ENCODE measurements at places on chromosomes 12 and 14.

- DNase-seq, result no peak
Observed at GRCh38 chr12:94147387-94147990, 888 bp upstream of the PLXNC1 start.

GRCh38 chr14:81942071-81942470, 408.4 kb upstream of the SEL1L start:
- DNase-seq, result no peak

DNA sequence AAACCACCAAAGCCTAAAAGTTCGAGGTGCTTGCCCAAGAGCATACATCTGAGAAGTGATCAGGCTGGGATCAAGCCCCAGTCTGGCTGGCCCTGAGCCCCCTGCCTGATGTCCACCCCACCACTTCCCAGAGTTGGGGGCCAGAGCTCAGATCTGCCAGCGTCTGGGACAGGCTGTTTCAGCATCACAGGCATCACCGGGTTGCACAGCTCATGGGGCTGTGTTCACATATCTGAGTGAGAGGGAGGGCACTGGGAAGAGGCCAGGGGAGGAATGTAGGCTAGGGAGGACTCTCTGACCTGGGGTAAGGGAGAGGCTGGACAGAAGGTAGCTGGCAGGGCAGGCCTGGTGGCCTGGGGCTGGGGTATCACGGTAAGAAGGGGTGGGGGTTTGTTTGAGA, 6.0 kb downstream of the TGM1 start:
- no peak for DNase-seq

GRCh38 chr12:58615047-58615446, 305.3 kb downstream of the LRIG3 start:
- no peak for DNase-seq

DNA sequence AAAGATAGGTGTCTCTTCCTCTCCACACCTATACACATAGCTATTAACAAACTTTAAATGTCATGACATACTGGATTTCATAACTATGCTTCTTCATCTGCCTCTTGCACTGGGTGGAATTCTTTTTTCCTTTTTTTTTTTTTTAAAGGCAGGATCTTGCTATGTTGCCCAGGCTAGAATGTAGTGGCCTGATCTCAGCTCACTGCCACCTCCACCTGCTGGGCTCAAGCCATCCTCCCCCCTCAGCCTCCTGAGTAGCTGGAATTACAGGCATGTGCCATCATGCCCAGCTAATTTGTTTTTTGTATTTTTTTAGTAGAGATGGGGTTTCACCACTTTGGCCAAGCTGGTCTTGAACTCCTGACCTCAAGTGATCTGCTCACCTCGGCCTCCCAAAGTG, 4.8 kb downstream of the MRPL51 start:
- no peak for DNase-seq

GRCh38 chr14:52693036-52693435, 2.3 kb downstream of the ERO1A start:
- DNase-seq, result no peak

DNA sequence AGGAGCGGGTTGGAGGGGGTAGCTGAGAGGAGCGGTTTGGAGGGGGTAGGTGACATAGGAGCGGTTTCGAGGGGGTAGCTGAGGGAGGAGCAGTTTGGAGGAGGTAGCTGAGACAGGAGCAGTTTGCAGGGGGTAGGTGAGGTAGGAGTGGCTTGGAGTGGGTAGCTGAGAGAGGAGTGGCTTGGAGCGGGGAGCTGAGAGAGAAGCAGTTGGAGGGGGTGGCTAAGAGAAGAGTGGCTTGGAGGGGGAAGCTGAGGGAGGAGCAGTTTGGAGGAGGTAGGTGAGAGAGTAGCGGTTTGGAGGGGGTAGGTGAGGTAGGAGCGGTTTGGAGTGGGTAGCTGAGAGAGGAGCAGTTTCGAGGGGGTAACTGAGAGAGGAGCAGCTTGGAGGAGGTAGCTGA, 152.1 kb downstream of the GLT1D1 start:
- DNase-seq, result no peak

GRCh38 chr12:106883426-106883825, 72.3 kb upstream of the TMEM263 start:
- no peak for DNase-seq

DNA sequence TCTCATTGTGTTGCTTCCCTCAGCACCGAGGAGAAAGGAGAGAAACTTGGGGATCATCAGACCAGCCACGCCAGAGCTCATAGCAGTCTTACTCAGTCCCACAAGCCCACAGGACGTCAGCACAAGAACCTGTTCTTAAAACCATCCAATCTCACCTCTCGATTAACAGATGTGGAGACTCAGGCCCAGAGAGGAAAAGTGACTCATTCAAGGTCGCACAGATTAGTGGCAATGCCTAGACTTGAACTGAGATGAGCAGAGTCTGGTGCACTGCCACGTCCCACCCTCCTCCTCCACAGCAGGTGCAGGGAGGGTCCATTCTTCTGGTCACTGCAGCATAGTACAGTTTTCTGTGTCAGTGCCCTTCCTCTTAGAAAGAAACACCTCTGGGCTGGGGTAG, 154.9 kb upstream of the PZP start:
- DNase-seq, result no peak

DNA sequence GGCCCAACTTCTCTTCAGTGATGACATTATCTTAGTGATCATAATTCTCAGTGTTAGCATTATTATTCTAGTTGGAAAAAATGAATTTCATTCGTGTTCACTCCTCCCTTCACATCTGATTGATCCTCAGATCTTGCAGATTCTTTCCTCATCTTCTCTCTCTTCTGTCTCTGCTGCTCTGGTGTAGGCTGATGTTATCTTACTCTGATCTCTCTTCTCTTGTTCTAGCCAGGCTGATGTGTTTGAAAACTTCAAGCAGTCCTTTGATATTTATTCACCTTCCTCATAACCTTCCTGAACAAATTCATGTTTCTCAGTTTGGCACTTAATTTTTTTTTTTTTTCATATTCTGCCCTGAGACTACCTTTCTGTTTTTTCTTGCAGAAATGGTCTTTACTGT, 5.6 kb upstream of the TBK1 start:
- no peak for DNase-seq

Measured in suppressor macrophage (primary cell).